HCEC 1CT (cell line): ENCODE measurements at places on chromosomes 5 and 9.

- DNase-seq = no peak
These were observed 23.2 kb upstream of the STXBP1 start for GRCh38 chr9:127588740-127589506.

- no peak for DNase-seq
These were observed 2.1 kb downstream of the SLC36A2 start for GRCh38 chr5:151345187-151345807.

DNA sequence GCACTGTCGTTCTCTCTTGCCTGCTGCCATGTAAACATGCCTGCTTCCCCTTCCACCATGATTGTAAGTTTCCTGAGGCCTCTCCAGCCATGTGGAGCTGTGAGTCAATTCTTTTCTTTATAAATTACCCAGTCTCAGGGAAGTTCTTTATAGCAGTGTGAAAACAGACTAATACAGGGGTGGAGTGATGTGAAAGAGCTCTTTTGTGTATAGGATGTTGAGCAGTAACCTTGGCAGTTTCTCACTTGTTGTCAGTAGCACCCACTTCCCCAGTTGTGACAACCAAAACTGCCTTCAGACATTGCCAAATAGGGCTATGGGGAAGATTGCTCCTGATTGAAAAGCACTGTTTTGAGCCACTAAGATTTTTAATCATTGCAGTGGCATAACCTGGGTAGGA lies 552.2 kb upstream of the ZNF462 start:
- no peak for DNase-seq

- peak; percentile 13 for DNase-seq
These were observed 37.0 kb downstream of the RNF130 start for GRCh38 chr5:180034564-180034963.

GRCh38 chr9:4318326-4318725 lies 18.5 kb upstream of the GLIS3 start:
- DNase-seq = no peak

DNA sequence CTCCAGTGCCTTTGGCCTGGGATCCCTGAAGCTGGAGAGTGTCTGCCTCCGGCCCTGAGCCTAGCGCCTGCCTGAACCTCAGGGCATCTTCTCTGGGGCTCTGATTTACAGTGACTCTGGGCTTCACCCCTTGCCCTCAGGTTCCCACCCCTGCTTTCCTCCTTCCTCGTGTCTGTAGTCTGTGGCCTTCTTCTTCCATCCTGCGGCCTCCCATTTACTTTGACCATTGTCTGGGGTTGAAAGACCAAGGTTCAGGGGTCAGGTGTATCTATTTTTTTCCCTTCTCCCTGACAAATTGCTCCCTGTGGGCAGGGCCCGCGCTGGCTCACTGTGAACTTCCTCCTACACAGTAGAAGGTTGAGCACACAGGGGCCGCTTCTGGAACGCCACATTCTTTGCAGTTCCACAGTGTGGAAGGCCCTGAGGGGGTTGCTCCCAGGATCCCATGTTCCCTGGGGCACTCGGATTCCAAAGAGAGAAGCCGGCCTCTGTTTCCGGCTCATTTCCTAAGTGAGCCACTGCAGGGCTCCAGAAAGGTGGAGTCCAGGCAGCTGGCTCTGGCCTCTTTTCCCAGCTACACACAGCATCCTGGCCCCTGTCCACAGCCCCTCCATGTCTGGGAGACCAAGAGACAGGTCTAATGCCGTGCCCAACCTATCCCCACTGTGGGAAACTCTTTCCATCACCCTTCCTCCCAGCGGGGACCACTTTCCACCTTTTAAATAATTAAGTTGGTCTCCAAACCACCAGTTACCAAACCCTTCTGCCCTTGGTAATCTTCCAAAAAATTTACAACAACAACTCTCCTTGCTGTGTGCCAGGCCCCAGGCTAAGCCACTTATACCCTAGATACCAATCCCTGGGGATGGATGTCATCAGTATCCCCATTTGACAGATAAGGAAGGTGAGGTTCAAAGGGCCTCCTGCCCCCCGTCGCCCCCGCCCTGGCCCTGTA lies 140.3 kb upstream of the IER5L start:
- no peak for DNase-seq

DNA sequence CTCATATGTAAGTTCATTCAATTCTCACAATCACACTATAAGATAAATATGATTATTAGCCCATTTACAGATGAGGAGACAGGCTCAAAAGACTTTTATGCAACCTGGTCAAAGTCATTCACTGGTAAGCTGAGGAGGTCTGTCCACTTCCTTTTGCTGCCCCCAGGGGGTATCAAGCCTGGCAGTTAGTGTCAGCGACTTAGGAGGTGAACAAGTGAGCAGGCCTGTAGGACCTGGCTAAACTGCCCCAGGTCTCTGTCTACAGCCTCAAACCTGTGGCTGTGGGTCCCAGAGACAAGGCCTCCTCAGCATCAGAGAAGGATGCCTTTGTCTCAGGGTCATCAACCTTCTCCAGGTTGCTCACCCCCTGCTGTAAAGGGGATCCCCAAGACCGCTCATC lies 10.4 kb downstream of the TGFBI start:
- no peak for DNase-seq

DNA sequence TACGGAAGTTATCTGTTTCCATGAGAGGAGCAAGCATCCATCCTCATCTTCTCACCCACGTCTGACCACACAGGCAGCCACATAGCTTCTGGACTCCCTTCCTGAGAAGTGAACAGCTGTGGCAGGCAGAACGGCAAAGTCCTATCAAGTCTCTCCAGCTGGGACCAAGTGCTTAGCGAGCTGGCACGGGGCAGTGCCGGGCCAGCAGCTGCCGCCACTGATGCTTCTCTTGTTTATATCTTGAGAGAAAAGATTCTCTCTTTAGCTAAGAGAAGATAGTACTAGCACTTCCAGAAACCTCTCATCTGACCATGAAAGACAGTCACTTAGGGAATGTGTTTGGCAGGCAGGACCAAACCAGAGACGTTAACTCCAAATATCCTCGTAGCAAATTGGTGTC lies 37.2 kb downstream of the PLAC8L1 start:
- DNase-seq = no peak

DNA sequence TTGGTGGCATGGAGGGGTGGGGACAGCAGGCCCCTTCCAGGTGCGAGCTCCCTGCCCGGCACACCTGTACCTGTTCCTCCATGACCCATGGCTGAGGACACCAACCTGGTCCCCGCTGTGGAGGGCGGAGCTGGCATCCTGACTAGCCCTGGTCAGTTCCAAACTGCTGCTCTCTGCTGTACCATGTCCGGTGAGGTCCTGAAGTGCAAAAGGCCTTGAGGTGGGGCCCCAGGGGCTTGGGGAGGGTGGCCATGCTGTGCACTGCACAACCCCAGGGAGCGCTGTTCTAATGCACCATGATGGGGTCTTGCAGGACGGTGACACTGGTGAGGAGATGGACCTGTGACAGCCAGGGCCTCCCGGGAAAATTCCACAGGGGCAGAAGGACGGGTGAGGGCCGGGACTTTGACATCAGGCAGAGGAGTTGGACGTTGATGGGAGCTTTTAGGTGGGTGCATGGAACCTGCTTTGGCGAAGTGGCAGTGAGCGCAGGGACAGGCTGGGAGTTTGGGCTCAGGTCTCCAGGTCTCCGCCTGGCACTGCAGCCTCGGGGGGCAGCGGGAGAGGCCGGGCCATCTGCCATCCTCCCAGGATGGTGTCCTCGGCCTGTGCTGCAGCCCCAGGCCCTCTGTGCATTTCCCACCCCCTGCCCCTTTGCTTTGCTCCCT lies 38.9 kb downstream of the COL5A1 start:
- no peak for DNase-seq

DNA sequence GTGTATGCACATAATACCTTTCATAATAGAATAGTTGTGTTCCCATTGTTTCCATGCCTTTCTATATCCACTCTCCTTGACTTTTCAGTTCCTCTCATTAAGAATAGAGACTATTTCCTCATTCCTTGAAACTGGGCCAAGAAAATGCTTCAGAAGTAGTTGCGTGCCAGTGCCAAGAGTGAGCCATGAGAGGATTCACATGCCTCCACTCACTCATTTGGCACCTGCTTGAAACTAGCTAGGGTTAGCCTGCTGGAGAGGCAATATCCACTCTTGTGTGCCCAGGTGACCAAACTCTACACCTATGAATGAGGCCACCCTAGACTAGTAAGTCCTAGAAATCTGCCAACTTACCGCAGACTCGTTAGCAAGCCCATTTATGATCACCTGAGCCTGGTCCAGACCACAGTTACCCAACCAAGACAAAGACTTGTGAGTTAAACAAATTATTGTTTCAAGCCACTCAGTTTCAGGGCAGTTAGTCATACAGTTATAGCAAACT lies 276.3 kb downstream of the EPB41L4A start:
- DNase-seq = peak; percentile 23
